ENCODE measurements at places on chromosomes 1 and 21.
A peak's percentile ranks its signal among the peaks of the same experiment; 100 is the strongest.

DNA sequence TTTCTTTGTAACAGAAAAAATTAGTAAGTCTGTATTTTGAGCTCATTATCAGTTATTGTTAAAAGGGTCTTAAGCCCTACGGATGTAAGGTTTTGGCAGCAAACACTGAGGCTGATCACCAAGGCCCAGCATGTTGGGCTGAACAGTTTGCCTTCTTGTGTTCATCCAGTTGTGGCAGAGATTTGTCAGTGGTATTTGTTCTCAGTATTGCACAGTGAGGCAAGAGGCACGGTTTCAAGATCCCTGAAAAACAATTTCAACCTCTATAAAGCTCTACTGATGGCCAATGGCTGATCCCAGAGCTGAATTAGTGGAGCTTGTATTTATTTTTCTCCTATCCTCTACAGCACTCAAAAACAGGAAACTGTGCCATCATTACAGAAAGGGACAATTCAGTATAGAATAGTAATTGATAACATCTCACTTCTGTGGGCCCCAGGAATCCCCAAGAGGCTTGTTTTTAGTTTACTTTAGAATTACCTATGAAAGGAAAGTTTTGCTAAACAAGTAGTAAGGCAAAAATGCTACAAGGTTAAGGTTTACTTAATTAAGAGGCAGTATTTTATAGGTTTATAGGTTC is 191.8 kb upstream of the RAB4A start:
- no peak for DNase-seq

DNA sequence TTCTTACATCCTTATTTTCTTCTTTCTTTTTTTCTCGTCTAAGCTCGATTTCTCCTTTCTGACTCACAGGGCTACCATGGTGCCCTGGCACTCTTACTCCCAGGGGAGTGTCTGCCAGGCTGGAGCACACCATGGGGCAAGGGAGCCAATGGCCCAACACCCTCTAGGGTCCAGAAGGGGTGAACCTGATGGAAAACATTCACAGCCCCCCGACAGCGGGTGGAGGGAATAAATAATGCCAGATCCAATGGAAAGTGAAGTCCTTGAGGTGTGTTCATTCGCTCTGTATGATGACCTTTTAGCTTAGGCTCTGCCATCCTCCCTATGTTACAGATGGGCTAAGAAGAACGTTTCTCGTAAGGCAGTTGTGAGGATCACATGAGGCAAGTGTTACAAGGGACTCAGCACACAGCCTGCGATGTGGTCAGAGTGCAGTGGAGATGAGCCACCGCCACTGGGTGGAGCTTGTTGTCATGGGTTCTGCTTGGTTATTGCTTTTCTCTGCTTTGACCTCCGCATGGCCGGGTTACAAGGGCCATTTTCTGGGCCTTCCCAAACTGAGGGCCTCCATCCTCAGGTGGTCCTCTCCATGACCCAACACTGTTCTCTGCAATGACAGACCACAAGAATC is 3.5 kb upstream of the FCMR start:
- DNase-seq: peak; percentile 61

GRCh38 chr1:18912550-18912949 is 10.2 kb upstream of the ALDH4A1 start:
- DNase-seq: no peak

DNA sequence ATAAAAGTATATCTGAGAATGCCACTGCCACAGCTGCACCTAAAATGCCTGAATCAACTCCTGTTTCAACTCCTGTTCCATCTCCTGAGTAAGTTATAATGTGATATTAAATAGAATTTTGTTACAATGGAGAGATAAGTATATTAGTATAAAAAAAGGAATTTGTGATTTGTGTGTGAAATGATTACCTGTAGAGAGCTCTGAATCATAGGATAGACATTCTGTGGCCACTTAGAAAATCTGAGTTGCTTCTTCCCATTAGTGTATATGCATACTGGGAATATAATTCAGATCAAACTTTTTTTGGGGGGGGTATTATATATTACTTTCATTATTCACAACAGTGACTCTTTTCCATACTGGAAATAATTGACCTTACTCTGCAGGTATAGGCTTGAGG is 52.9 kb downstream of the SUCO start:
- no peak for DNase-seq

DNA sequence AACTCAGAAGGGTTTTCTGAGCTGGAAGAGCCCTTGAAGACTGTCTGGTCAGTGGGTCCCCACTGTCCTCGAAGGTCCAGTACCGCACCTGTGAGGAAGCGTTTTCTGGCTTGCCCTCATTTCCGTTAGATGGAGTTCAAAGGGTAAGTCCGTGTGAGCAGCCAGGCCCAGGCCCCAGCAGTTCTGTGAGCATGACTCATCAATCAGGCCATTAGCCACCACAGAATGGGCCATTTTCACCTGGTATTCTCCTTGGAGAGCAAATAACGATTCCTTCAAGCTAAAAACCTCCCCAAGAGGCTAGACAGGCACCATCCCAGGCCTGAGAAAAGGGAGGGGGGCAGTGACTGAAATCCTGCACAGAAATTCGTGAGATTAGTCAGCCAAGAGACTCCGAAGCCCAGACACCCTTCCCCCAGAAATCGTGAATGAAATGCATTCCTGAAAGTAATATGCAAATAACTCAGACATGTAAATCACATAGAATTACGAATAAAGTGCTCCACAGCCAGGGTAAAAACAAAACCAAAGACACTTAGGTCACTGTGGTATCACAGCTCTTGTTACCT is 66.0 kb downstream of the BCAR3 start:
- no peak for DNase-seq

GRCh38 chr1:85581802-85582686 is 1.5 kb downstream of the CCN1 start:
- DNase-seq: no peak

GRCh38 chr1:47393141-47393540 is 22.9 kb upstream of the FOXE3 start:
- DNase-seq: no peak

DNA sequence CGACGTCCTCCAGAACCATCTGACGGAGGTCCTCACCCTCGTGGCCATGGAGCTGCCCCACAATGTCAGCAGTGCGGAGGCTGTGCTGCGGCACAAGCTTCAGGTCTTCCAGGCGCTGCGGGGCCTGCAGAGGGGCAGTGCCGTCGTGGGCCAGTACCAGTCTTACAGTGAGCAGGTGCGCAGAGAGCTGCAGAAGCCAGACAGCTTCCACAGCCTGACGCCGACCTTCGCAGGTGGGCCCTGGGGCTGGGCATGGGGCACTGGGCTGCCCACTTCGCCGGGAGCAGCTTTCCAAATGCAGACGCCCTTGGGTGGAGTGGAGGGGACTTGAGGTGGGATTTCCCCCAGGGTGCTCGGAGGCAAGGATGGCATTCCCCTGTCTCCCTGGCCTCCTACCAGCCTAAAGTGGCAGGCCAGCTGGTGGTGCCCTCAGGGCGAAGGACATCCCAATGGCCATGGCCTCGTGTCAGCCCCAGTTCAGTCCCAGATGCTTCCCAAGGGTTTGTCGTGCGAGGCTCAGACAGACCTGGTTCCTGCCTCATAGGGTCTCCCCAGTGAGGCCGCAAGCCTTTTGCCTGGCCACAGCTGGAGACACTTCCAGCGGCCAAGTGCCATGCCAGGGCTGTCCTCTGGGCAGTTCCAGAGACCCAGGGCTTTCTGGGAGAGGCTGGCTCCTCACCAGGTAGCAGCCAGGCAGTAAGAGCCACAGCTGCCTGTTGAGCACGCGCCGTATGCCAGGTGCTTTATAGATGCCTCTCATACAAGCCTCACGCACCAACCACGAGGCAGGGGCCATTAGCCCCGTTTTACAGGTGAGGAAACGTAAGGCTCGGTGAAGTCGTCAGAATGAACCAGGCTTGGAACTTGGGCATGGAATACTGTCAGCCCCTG is 27.8 kb downstream of the H6PD start:
- DNase-seq: no peak

DNA sequence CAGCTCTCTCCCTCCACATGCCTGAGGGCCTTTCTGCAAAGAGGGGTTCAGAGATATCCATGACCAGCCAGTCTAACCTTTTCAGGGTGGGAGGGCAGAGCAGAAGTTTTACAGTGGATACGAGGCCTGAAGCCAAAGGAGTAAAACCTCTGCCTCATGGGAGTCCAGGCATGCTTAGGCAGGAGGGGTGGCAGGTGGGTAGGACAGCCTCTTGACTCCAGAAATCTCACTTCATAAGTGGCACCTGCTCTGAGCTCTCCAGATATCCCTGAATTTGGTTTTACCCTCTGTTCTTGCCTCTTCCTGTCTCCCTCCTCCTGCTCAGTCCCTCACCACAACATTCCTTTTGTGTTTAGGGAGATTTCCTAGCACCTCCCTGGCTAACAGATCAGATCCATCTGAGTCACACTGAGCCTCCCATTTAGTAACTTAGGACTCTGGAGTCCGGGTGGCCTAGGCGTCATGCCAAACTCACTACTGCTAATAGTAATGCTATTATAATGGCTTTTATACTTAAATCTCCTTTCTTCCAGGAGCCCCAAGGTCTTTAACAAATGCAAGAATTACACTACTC is 201.0 kb downstream of the HS2ST1 start:
- DNase-seq: no peak

DNA sequence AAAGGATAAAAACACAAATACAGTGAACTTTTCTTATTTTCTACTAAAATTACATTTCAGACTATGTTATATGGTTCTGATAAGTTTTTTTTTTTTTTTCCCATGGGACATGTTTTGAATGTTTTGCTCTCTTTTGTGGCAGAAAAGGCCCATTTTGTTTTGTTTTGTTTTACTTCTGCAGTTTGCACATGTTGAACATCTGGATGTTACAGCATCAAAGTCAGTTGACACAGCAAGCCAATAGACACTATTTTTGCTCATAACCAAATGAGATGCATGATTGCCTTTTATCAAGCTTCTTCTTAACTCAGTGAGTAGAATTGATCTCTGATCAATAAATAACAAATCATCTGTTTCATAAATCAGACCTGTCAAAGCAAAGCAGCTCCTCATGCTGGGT is 904.2 kb downstream of the ADGRL2 start:
- DNase-seq: no peak

- no peak for DNase-seq
Measured at GRCh38 chr1:230504310-230504709, 78.2 kb upstream of the PGBD5 start.

GRCh38 chr21:41059871-41060270 is 108.1 kb upstream of the BACE2 start:
- no peak for DNase-seq

- no peak for DNase-seq
Measured at GRCh38 chr1:66777831-66778230, 23.2 kb downstream of the INSL5 start.

- DNase-seq: no peak
Measured at GRCh38 chr1:116861137-116861536, 48.6 kb upstream of the PTGFRN start.

DNA sequence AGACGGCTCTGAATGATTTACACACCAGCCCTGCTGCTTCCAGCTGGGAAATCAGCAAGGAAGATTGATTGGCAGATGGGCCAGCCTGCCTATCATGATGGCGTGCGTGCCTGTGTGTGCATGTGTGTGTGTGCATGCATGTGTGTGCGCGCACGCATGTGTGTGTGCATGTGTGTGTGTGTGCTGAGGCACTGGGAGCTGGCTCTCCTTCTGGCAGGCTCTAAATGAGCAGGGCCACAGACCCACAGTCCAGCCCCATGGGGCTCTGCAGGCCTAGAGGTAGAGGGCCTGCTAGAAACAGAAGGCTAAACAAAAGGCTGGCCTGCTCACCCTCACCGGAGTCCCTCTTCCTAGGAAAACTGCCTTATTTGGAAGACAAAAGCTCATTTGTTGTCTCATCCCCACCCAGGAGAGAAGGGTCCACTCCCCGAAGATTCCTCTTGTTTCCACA is 6.0 kb downstream of the KLHDC8A start:
- DNase-seq: no peak

GRCh38 chr1:116164604-116165368 is 53.6 kb downstream of the MAB21L3 start:
- DNase-seq: peak; percentile 35
